ENCODE measurements at places on chromosomes 6 and 20.

GRCh38 chr6:34595332-34596184 is 39.4 kb upstream of the SPDEF start:
- DNase-seq = no peak

DNA sequence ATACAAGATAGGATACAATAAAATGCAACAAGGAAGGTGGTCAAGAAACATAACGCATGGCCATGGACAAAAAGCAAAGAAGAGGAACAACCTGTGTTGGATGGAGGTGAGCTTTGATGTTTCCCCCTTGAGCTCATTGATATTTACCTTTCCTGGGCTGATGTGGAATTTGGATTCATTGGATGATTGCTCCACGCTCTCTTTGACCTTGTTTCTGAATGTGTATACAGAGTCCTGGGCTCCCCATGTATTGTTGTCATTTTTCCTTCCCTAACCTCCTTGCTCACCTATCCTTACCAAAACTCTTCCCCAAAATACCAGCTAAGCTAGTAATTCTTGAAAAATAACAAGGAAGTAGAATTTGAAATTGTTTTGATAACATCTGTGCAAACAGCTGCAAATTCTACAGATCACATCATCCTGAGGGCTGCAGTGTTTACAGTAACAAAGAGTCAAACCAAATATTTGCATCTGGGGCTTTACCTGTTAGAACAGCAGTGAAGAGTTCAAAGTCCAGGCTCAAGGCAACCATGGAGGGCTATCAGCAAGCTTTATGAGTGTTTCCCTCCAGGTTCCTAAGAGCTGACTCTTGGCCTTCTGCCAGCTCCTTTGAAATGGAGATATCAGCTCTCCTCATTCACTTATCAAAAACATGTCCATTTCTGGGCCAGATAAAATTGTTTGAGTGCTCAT is 214.3 kb upstream of the MARCKS start:
- DNase-seq = no peak

DNA sequence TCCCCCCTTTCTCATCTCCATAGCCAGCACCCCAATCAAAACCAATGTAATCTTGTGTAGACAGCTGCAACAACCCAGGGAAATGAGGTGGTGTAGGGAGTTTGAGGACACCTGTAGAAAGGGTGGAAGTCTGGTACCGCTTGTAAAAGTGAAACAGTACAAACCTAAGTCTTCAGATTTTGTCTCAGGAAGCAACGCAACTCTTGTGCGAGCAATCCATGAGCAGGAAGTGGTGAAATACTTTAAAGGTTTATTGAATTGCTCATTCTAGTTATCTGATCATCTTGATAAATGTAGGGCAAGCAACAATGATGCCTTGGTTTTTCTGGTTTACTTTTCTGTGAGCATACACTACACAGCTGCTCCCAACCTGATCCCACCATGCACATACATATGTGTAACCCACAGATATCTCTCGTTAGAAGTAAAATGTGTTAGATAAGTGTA is 71.1 kb upstream of the THEMIS start:
- peak; percentile 19 for DNase-seq

- no peak for DNase-seq
These were observed 97.1 kb upstream of the FLRT3 start for GRCh38 chr20:14434384-14435136.

DNA sequence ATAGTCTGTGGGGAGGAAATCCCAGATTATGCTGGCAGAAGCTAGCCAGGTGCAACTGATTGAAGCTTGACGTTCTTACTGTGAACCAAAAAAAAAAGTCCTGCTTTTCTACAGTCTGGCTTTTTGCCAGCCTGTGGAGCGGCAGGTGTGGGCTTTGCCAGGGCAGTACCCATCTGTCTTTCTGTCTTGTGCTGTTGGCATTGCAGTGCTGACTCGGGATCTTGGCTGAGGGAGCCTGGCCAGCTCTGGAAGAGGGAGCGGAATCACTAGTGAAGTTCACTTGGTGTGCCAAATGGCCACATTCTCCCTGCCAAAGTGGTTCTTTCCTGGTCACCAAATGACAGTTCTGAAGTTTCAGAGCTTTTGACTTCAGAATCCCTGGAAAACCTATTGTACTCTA is 5.0 kb downstream of the KIF3B start:
- no peak for DNase-seq

- no peak for DNase-seq
These were observed 181.0 kb downstream of the ALDH8A1 start for GRCh38 chr6:134768931-134769330.

GRCh38 chr20:6827472-6827871 is 60.0 kb downstream of the BMP2 start:
- no peak for DNase-seq

DNA sequence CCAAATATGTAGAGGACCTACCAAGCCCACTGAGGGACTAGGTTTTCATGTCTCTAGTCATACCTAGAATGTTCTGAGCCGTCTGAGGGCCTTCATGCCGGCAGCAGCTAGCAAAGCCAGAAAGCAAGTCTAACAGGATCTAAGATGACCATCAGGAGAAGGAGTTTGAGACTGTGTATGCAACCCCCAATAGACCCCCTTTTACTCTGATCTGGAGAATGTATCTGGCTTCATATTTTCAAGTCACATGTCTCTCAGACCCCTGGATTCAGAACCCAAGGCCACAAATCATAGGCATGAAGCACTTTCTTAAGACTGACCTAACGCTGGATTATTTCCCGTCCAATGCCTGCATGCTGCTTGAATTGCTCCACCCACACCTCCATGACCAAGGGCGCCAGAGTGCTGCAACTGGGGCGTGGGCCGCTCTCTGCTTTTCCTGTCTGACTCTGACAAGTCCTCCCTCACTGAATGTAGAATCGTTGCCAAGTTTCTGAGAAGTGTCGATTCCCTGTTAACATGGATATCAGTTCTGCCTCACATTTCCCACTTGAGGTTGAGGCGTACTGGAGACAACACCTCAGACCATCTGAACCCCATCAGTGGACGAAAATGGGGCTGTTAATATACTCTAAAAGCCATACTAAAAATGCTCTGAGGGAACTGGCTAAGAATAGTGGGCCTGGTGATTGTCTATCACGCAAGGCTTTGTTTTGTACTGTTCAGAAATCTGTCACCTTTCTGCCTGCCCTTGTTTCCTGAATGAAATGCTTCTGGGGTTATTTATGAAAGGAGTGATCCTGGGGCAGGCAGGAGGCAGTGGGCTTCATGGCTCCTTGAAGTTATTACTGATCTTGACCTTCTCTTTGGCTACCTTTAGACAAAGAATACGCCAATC is 23.9 kb upstream of the ASXL1 start:
- no peak for DNase-seq

GRCh38 chr6:2376429-2377355 is 131.3 kb upstream of the GMDS start:
- DNase-seq = no peak

GRCh38 chr6:7960848-7961247 is 50.3 kb upstream of the TXNDC5 start:
- no peak for DNase-seq

DNA sequence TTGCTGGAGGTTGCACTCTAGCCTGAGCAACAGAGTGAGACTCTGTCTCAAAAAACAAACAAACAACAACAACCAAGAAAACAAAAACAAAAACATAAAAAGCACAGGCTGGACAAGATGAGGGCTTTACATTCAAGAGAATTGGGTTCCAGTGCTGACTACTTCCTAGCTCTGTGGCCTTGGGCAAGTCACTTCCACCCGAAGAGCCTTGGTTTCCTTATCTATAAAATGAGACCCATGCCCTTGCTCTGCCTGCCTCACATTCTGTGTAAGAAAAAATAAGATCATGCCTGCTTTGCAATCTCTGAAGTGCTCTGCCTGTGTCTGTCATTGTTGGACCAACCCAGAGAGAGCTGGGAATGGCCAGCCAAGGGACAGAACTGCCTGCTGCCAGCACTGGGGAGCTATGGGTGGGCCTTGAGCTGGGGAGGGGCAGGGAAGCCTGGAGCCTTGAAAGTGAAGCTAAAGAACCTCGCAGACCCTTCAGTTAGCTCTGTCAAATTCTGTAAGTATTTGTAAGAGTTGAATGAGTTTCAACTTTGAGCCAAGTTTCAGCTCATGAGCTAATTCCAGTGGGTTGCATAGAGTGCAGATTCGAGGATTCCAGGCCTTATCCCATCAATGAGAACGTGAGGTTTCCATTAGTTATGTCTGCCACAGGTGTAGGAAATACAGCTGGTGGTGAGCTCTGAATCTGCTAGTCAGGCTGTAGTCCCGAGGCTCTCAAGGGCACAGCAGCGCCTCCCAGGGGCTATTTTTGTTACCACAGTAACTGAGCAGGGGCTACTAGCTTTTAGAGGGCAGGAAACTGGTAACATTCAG is 93.2 kb downstream of the DLGAP4 start:
- DNase-seq = peak; percentile 30

GRCh38 chr6:157980288-157981131 is 1.2 kb upstream of the SYNJ2 start:
- no peak for DNase-seq

GRCh38 chr6:156658186-156658965 is 118.8 kb upstream of the ARID1B start:
- no peak for DNase-seq

DNA sequence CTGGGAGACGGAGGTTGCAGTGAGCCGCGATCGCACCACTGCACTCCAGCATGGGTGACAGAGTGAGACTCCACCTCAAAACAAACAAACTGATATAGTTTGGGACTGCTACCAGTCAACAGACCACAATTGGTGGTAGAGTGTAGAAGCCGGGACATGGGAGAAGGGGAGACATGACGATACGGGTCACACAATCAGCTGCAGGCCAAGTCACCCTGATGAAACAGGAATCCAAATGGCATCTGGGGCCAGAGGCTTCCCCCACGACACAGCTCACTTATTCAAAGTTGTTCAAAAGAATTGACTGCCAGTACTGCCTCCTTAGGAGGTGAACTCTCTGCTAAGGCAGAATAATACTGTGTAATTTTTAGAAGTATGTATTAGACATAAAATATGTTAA is 27.5 kb downstream of the AMD1 start:
- no peak for DNase-seq

- no peak for DNase-seq
These were observed 12.8 kb downstream of the PI16 start for GRCh38 chr6:36967301-36967700.

- no peak for DNase-seq
These were observed 35.8 kb downstream of the RREB1 start for GRCh38 chr6:7143476-7143974.

- DNase-seq = no peak
These were observed 25.9 kb downstream of the SLC9A8 start for GRCh38 chr20:49838546-49838945.

DNA sequence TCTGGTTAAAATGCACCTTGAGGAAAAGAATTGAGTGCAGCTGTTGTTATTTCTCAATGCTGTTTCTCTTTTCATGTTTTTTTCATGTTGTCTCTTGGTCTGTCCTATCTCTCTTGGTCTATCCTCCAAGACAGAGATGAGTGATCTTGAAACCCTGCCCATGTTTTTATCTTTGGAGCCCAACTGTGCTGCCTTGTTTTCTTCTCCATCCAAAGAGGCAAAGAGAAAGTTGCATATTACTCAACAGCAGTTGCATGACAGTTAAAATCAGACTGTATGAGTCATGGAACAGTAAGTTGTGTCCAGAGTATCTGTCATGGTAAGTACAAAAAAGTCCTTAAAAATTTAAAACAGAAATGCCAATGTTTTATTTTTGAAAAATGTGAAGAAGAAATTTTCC is 26.2 kb downstream of the BCAS1 start:
- no peak for DNase-seq

DNA sequence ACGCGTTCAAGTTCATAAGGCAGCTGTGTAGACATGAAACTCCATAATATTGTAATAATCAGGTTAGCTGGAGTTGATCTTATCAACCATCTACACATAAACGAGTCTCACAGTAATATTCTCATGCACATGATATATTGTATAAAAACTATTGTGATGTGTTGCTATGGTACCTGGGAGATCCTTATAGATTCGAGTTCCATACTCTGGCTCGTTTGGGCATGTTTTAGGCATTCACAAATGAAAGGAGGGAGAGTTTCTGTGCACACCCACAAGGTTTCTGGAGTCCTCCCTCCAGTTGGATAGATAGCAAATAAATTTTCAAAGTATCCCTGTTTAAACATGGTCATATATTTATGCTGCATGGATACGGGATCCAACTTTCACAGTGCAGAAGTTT is 567.5 kb upstream of the SLC35B3 start:
- DNase-seq = no peak

DNA sequence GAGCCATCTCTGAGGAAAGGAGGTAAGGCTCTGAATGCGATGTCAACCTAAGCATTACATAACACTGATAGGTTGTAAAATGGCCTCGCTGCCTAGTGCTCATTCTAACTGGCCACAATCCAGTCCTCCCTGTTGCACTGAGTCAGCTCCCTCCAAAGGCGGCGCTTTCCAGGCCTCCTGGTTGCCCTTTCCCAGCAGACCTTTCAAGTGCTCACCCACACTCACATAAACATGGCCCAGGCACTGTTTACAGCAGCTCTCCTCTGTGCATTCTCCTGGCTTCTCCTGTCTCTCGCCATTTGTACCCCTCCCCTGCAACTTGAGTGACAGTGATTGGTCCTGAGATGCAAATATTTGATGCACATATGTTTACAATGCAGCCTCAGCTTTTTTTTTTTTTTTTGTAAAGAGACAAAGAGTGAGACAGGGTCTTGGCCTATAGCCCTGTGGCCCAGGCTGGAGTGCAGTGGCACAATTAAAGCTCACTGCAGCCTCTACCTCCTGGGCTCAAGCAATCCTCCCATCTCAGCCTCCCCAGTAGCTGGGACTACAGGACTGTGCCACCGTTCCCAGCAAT is 36.8 kb upstream of the PRND start:
- no peak for DNase-seq

- no peak for DNase-seq
These were observed 230.4 kb downstream of the BCKDHB start for GRCh38 chr6:80336911-80337310.

DNA sequence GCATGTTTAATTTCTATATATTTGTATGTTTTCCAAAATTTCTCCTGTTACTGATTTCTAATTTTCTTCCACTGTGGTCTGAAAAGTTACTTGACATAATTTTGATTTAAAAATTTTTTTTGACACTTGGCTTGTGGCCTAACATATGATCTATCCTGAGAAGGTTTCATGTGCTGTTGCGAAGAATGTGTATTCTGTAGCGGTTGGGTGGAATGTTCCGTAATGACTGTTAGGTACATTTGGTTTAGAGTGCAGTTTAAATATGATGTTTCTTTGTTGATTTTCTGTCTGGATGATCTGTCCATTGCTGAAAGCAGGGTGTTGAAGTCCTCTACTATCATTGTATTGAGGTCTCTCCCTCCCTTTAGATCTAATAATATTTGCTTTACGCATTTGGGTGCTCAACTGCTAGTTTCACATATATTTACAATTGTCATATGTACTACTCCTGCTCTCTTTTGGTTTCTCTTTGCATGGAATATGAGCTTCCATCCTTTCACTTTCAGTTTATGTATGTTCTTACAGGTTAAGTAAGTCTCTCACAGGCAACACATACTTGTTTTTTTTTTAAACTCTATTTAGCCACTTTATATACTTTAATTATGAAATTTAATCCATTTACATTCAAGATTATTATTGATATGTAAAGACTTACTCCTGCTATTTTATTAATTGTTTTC is 19.5 kb upstream of the EDN1 start:
- DNase-seq = no peak

- no peak for DNase-seq
These were observed 1.7 kb downstream of the DIDO1 start for GRCh38 chr20:62924442-62925075.

GRCh38 chr20:50344232-50345071 is 153.8 kb downstream of the CEBPB start:
- no peak for DNase-seq
